Stimulated activated CD4-positive, alpha-beta T cell treated with anti-CD3 and anti-CD28 coated beads, Interleukin-4, amount 100 ng/mL, for 1 hour (primary cell): ENCODE measurements at places on chromosomes 3 and 15.

DNA sequence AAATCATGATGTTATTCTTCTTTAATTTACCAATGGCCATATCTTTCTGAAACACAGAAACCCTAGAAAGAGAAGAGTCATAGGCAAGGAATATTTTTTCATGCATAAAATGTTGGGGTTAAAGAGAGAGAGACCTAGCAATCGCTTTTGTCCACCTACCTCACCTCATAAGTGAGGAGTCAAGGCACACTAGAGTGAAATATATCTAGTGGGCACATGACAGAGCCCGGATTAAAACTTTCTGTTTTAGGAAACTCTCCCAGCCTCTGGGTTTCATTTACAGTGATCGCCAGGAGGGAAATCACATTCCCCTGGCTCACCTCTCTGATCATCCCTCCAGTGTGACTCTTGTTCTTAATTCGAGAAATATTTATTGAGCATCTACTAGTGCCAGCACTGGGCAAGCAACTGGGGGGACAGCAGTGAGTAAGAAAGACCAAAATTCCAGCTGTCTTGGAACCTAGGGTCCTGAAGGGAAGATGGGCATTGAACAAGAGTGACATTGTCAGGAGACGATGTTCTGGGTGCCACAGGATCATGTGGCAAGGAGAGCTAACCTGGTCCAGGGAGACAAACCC is 1.3 kb downstream of the CAPN3 start:
- no peak for DNase-seq

- DNase-seq, result no peak
Measured at GRCh38 chr3:81769299-81769698, 7.9 kb upstream of the GBE1 start.

DNA sequence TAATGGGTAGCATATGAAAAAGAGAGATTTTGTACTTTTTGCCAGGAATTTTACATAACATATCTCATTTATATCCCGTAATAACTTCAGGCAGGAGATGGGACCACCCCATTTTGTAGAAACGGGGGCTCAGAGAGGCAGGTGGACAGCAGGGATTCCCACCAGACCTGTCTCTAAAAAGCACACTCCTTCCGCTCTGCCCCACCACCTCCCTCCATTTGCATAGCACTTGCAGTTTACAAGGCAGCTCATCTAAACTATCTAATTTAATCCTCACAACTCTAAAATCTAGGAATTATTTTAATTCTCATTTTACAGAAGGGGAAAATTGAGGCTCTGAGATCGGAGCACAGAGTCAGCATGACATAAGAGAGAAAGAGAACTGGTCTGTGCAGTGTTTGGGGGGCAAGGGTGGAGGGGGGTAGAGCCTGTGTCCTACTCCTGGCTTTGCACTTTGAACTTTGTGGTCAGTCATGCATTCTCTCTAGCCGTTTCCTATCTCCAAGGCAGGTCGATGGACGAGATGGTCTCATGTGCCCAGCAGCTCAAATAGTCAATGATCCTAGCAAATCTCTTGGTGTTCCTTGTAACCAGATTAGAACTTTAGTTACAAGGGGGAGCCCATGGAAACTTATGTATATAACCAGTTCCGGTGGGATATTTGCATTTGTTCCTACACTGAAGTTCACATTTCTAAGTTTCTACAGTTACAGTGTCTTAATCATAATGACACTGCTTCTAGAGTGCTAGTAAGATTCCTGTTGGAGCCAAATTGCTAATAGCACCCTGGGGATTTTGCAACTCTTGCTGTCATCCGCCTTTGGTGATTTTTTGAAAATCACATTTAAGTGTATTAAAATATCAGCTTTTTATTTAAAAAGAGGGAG is 18.6 kb downstream of the CRYGS start:
- no peak for DNase-seq

DNA sequence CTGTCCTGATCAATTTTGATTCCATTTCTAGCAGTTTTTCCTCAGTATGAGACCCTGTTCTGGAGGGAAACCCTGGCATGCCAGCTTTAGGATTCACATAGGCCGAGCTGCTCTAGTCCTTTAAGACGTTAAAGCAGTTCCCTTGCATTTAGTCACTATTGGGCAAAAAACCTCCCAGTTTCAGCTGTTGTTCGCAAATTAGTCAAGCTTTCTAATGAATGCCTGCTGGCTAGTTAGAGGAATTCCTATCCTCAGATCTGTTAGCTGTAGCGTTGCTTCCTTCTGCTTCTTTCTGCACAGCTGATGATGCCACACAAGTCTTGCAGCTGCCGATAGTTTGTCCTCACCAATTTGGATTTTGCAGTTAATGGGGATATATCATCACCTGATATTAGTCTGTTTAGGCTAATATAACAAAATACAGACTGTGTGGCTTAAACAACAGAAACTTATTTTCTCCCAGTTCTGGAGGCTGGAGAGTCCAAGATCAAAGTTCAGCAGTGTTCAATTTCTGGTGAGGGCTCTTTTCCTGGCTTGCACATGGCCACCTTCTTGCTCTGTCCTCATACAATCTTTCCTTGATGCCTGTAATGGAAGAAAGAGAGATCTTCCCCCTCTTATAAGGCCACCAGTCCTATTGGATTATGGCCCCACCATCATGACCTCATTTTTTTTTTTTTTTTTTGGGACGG is 7.5 kb upstream of the UBL7 start:
- no peak for DNase-seq

GRCh38 chr15:49468481-49468839 is 45.4 kb downstream of the FGF7 start:
- DNase-seq, result no peak

DNA sequence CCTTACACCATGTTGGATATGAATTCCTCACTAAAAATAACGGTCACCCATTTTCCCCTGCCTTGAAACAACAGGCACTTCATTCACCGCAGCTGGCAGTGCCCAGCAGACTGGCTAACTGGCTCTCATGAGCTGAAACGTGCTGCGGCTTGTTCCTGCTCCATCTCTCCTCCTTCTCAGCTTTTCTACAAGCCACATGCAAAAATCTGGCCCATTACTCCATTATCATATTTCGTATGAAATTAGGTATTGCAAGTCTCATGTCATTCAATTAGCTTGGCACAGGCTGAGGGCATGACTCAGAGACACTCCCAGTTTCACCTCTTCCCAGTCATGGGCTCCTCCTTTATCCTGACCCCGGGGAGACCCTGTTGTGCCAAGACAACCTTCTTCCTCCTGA is 60.0 kb downstream of the MAGEF1 start:
- DNase-seq, result no peak

DNA sequence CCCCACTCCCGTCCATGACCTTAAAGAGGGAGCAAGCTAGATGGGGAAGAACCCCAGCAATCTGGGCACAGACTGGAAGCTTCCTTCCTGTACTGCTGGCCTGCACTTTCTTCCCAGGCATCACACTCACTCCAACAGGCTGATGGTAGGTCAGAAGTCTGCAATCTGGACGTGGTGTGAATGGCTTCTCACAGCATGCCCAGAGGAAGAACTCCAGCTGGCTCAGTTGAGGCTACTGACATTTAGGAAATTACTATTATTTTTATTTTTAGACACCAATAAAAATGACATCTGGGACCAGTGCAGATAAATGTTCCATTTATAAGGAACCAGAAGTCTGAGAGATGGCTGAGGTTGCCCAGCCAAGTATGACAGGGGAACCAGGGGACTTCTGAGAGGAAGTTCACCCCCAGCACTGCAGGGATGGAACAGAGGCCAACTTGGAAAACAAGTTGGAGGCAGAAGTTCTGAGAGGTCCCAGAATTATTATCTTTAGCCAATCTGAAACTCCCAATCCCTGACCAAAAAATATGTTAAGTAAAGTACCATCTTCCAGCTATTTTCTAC is 163.8 kb upstream of the CTNNB1 start:
- no peak for DNase-seq

DNA sequence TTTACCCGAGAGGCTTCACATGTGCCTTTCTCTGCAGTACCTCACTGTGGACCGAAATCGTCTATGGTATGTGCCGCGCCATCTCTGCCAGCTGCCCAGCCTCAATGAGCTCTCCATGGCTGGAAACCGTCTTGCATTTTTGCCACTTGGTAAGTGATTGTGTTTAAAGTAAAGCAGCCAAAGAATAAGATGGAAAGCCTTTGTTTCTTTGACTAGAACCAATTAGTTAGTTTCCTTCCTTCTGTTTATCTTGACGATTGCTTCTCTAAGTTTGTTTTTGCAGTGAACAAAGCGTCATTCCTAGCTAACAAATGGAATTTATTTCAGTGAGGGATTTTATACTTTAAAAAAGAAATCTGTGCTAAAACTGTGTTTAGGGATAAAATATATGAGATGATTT is 82.7 kb downstream of the LRRC28 start:
- DNase-seq, result no peak

DNA sequence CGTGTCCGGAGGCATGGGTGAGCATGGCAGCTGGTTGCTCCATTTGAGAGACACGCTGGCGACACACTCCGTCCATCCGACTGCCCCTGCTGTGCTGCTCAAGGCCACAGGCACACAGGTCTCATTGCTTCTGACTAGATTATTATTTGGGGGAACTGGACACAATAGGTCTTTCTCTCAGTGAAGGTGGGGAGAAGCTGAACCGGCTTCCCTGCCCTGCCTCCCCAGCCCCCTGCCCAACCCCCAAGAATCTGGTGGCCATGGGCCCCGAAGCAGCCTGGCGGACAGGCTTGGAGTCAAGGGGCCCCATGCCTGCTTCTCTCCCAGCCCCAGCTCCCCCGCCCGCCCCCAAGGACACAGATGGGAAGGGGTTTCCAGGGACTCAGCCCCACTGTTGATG is 49.5 kb downstream of the PGPEP1L start:
- DNase-seq, result no peak

DNA sequence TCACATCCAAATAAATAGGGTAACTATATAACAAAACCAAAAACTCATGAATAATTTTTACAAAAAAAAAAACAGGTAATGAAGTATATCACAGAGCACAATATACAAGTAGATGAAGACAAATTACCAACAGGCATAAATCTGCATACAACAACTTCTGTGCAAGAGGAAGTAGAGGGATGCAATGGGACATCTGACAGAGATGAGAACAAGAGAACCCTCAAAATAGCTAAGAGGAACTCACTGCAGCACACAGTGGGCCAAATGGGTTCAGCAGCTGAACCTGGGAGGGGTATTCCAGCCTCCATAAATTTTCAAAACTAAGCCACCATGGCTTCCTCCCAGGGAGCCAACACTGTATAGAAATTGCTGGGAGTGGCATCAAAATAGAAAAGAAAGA is 9.6 kb upstream of the BTLA start:
- no peak for DNase-seq

- DNase-seq, result no peak
Measured at GRCh38 chr15:62799037-62799436, 243.5 kb upstream of the TPM1 start.

GRCh38 chr15:63332367-63333124 is 49.1 kb downstream of the CA12 start:
- DNase-seq, result no peak

GRCh38 chr15:39453620-39454019 is 127.3 kb upstream of the THBS1 start:
- no peak for DNase-seq

DNA sequence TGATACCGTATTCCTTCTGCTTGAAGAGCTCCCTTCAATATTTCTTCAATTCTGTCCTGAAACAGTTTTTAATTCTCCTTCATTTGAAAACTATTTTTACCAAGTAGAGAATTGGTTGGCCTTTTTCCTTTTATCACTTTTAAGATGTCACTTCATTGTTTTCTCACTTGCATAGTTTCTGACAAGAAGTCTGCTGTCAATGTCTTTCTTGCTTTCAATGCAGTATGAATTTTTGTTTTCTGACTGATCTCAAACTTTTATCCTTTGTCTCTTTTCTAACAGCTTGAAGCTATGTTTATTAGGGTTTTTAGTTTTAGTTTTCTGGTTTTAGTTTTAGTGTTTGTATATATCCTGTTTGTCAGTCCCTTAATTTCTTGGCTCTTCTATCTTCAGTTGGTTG is 364.8 kb upstream of the TPRG1 start:
- no peak for DNase-seq

DNA sequence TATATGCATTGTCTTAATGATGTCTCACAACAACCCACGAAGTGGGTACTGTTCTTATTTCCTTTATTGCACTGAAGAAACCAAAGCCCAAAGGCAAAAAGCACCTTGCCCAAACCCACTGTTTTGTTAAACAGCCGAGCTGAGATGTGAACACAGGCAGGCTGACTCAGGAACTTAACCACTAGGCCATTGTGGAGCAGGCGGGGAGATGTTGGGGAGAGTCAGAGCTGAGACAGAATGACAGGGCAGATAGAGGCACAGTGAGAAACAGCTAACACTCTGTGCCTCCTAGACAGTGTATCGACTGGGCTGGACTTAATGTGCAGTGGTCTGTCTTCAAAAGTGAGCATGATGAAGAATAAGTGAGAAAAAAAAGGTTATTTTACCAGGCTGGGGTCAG is 56.5 kb downstream of the RPLP1 start:
- DNase-seq, result no peak

GRCh38 chr15:56587686-56588085 is 122.7 kb upstream of the MNS1 start:
- DNase-seq, result no peak

- no peak for DNase-seq
Measured at GRCh38 chr3:169641167-169641566, 22.3 kb downstream of the MECOM start.
